Right forelimb (tissue), 1 donor: ENCODE measurements at places on chromosomes 12 and 14.

- DNase-seq = no peak
Observed at GRCh38 chr12:29771786-29772185, 12.0 kb downstream of the TMTC1 start.

- DNase-seq = peak; percentile 59
Observed at GRCh38 chr14:25111061-25111601, 61.2 kb upstream of the STXBP6 start.

DNA sequence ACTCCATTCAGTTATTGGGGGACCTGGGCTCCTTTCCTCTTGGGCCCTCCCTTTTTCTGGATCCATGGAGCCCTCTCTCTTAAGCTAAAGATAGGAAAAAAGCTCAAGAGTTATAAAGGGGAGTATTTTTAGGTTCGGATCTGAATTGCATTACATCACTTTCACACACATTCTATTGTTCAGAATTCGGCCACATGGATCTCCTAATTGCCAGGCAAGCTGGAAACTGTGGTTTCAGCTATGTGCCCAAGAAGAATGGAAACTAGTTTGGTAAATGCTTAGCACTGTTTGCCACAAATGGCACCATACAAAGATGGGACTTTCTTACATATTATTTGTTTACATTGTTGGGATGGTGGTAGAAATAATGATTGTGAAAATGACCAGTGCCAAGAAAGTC is 145.6 kb downstream of the LRIG3 start:
- DNase-seq = no peak

DNA sequence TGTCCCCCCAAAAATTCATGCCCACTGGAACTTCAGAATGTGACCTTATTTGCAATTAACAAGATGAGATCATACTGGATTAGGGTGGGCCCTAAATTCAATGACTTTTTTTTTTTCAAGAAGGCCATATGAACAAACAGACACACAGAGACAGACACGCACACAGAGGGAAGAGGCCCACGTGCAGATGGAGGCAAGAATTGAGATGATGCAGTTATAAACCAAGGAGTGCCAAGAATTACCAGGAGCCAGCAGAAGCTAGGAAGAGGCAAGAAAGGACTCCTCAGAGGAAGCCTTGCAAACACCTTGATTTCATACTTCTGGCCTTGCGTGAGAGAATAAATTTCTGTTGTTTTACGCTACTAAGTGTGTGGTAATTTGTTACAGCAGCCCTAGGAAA is 33.4 kb downstream of the NELL2 start:
- DNase-seq = no peak

DNA sequence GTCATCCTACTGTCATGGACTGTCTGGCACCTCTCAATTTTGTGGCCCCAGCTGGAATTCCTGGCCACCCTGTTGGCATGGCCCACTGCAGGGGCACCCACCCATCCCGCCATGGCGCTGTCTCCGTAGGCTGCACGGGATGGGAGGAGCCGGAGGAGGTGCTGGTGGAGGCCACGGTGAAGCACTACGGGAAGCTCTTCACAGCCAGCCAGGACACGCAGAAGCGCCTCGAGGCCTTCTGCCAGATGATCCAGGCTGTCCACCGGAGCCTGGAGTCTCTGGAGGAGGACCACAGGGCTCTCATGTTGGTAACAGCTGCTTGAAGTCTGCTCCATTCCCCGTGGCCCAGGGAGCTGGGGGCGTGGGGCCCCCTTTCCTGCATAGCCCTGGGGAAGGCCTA is 3.9 kb downstream of the CCDC197 start:
- no peak for DNase-seq

DNA sequence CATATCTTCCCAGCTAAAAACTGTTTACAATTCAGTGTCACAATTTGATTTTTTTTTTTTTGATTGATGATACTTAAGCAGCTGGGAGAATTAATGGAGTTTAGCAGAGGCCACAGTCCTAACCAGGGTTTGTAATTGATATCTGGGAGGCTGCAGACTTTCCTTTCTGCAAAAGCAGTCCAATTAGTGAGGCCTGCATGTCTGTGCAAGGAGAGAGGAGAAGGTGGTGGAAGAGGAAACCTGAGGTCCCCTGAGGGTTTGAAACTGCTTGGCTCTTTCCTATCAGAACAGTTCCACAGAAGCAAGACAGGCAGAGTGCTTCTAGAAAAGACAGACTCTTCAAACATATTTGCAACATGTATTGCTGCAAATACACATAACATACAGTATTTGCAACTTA is 160.8 kb upstream of the KRR1 start:
- no peak for DNase-seq

DNA sequence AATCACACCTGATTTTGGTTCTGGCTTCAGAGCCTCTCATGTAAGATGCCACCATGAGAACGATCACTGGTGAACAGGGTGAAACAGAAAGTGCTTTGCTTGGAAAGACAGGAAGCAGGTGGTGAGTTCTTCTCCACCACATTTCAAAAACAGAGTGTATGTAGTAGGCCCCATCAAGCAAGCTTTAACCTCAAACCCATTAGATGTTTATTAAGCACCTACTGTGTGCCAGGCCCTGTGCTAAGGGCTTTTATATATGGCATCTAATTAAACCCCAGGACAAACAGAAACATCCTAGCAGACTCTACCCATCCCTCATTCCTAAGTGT is 47.8 kb upstream of the MED13L start:
- DNase-seq = no peak

DNA sequence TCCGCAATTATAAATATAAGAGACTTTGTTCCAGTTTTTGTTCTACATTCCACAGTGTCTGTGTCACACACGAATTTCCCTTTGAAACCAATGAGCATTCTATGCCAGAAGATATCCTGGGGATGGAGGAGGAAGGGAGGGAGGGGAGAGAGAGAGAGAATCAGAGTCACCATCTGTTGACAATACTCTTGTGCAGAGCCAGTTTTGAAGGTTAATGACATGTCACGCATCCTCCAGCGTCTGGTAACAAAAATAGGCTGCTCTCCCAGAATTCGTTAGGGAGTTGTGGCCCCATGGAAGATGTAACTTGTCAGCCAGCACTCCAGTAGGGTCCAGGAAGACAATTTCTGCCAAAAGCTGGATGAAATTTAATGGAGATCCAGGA is 213.5 kb upstream of the KRR1 start:
- peak; percentile 77 for DNase-seq

DNA sequence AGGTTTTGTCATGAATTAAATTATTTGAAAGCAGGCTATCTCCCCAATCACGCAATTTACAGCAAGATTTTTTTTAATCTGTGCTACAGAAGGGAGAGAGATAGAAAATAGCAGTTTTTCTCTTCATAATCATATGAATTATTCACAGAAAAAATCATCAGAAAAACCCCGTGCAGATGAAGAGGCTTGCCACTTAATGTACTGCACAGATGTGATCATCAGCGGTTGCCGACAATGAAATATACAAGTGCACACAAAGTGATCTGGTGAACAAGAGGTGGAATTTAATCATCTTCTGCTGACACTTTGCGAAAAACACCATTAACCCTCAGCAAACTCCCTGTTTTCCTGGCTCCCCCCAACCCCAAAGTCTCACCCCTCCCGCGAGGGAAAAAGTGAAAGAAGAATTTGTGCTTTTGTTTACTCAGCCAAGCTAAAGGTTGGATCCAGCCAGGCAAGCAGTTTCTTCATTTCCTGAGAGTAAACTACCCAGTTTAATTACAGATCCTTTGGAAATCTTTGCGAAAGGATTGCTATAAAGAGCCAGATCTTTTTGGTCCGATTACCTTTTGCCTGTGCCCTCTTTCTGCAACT is 3.1 kb upstream of the LMO3 start:
- DNase-seq = no peak

DNA sequence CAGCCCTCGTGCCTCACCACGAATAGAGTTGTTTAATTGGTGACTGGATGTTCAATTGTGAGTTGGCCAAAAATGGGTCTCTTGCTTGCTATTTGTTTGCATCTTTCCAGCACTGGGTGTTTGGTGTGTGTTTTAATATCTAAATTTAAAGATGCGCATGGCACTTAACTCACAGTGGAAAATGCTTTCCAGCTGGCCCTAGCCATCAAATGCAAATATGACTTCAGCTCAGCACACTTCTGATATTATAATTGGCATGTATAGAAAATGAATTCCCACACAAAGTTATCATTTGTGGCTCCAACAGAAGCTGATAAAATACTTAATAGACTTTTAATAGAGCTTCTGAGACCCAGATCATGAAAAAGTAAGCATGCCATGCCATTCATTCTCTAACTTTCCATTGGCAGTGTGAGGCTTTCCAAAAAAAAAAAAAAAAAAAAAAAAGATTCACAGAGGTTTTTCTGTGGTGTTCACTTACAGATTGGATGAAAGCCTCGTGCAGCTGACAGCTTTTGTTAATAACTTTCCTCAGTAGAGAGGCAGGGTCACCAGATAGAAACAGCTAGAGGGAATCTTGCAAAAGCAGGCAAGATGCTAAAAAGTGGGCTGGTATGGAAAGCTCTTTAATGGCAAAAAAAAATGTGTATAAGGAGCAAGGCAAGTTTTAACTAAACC is 425.2 kb downstream of the GALC start:
- no peak for DNase-seq

DNA sequence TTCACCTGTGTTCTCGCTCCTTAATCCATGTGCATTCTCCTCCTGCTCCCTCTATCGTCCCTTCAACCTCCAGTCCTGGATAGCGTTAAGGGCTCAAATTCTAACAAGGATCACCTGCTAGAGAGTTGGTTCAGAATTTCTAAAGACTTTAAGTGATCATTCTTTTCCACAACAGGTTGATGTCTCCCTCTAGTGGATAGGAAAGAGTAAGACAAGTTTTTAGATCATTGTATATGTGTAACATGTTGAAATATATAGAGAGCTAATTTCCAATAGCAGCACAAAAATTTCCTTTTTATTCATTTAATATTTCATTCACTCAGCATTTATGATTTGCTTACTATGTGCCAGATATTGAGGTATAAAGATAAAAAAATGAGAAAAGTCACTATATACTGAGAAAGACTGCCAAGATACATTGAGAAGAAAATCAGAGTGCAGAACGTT is 9.3 kb upstream of the ESR2 start:
- no peak for DNase-seq
